ENCODE measurements at places on chromosomes 5 and 9.

GRCh38 chr5:127418974-127419682 is 98.3 kb upstream of the PRRC1 start:
- no peaks in the 10 kb centered on the region for H3K36me3 ChIP-seq
- DNase-seq = no peak
- H3K4me1 ChIP-seq = peaks cover 3% of the 10 kb centered on the region
- no peaks in the 10 kb centered on the region for H3K27me3 ChIP-seq
- no peak overlapping the region for H3K4me3 ChIP-seq
- no peak overlapping the region for H3K27ac ChIP-seq

- no peak overlapping the region for H3K4me3 ChIP-seq
- DNase-seq = no peak
- H3K36me3 ChIP-seq = peaks cover 10% of the 10 kb centered on the region
- peaks cover 6% of the 10 kb centered on the region for H3K4me1 ChIP-seq
- no peak overlapping the region for H3K27ac ChIP-seq
- no peaks in the 10 kb centered on the region for H3K27me3 ChIP-seq
Measured at GRCh38 chr9:125674981-125675973, 31.7 kb downstream of the MAPKAP1 start.

GRCh38 chr5:159935946-159936345 is 19.7 kb downstream of the ADRA1B start:
- H3K4me1 ChIP-seq = peaks cover 9% of the 10 kb centered on the region
- DNase-seq = no peak
- no peaks in the 10 kb centered on the region for H3K36me3 ChIP-seq
- H3K27ac ChIP-seq = no peak overlapping the region

DNA sequence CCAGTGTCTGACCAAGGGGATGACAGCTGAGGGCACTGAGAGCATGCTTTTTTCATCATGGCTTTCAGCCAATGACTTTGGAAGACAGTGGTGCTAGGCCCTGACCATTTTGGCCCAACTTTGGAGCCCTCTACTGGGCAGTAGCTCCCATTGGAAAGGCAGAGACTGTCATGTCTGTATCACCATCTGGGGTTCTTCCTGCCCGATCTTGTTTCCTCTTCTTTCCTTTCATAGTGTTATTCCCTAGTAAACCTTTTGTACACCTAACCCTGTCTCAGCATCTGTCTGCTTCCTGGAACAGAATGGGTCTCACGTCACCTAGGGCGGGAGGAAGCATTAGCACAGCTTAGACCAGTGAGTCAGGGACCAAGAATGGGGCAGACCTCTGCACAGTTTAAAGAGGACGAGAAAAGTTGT is 97.4 kb upstream of the MAST4 start:
- no peak overlapping the region for H3K27ac ChIP-seq
- no peak for DNase-seq
- no peaks in the 10 kb centered on the region for H3K27me3 ChIP-seq
- no peaks in the 10 kb centered on the region for H3K36me3 ChIP-seq

GRCh38 chr5:171442287-171443042 is 23.0 kb downstream of the FGF18 start:
- no peak for DNase-seq
- H3K4me3 ChIP-seq = no peak overlapping the region
- H3K36me3 ChIP-seq = no peaks in the 10 kb centered on the region
- H3K27me3 ChIP-seq = peaks cover 3% of the 10 kb centered on the region
- no peak overlapping the region for H3K27ac ChIP-seq

- H3K4me1 ChIP-seq = no peaks in the 10 kb centered on the region
- no peaks in the 10 kb centered on the region for H3K36me3 ChIP-seq
- no peak overlapping the region for H3K27ac ChIP-seq
- no peak for DNase-seq
- no peak overlapping the region for H3K4me3 ChIP-seq
Measured at GRCh38 chr9:133637451-133638055, 1.4 kb downstream of the DBH start.

DNA sequence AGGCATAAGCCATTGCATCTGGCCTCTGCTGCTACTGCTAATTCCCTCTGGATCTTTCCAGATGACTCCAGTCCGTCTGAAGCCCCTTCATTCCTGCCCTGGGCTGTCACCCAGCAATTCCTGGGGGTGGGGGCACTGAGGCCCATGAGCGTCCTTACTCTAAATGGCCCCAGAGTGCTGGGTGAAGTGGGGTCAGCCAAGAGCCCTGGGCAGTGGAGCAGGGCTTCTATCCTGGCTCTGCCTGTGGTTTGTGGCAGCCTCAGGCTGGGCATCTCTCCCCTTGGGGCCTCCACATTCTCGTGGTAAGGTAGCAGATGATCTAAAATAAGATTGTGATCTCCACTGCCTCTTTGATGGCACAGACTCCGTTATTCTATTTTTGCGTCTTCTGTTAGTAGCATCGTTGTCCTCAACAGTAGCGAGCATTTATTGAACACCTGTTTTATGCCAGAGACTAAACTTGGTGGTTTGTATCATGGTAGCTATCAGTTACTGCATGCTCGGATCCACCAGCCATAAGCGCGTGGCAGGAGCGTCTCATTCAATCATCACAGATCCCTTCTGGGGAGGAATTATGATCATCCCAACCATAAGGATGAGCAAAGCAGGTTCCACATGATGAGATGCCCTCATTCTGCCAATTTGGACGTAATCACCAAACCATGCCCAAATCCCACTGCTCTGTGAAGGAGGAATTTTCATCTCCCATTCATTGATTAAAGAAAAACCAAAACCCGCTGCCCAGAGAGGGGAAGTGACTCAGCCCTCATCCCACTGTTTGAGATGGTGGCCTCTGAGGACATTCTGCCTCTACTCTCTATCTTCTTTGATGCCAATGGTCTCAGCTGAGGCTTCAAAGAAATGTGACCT is 21.9 kb upstream of the DUSP1 start:
- DNase-seq = no peak
- no peak overlapping the region for H3K4me3 ChIP-seq
- no peaks in the 10 kb centered on the region for H3K36me3 ChIP-seq

- peaks cover 14% of the 10 kb centered on the region for H3K36me3 ChIP-seq
- H3K27ac ChIP-seq = peak overlapping the region; percentile 10
- H3K27me3 ChIP-seq = no peaks in the 10 kb centered on the region
- DNase-seq = no peak
Measured at GRCh38 chr9:33139421-33140228, 27.5 kb downstream of the B4GALT1 start.

DNA sequence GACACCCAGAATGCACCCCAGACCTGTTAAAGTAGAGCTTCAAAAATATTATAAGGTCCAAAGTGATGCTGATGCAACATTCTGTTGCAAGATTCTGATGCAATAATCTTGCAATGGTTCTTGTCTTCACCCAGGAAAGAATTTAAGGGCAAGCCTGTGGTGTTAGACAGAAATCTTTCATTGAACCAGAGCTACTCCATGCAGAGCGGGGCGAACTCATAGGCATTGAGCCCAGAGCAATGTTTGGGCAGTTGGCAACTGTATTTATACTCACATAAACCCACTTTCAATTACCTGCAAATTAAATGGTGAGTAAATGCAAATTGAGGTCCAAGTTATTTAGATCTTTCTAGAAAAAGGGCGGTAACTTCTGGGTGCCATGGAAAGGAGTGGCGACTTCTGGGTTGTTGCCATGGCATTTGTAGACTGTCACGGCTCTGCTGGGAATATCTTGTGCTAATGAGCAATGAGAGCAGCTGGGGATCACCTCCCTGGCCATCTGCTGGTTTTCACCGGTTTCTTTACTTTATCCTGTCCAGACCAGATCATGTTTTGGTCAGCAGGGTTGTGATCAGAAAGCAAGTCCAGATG is 163.4 kb downstream of the ICE1 start:
- no peaks in the 10 kb centered on the region for H3K4me1 ChIP-seq
- DNase-seq = no peak
- H3K4me3 ChIP-seq = no peak overlapping the region
- H3K27me3 ChIP-seq = no peaks in the 10 kb centered on the region
- H3K27ac ChIP-seq = no peak overlapping the region

DNA sequence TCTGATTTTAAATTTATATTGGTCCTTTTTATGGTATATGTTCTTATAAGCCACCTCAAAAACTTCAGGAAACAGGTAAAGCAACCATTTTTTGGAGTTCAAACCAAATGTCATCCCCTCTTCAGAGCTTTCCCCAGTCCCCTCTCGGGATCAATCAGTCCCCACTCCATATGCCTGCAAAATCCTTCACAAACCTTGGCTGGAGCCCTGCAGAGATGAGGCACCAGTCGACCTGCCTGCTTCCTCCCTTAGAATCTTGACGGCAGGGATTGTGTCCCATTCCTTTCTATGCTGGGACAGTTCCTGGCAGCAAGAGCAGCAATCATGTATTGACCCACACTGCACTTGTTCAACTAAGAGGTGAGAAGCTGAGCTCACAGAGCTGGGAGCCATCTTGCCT is 22.6 kb downstream of the B4GALT1 start:
- no peaks in the 10 kb centered on the region for H3K27me3 ChIP-seq
- H3K4me1 ChIP-seq = peaks cover 38% of the 10 kb centered on the region
- no peak for DNase-seq
- peaks cover 19% of the 10 kb centered on the region for H3K36me3 ChIP-seq
- H3K27ac ChIP-seq = peak overlapping the region; percentile 49

- DNase-seq = no peak
- no peak overlapping the region for H3K27ac ChIP-seq
- H3K4me1 ChIP-seq = peaks cover 69% of the 10 kb centered on the region
Measured at GRCh38 chr9:4301971-4302427, 2.1 kb upstream of the GLIS3 start.
